NCI-H1436 treated with DMSO at 0.1 percent for 48 hours (cell line): ENCODE measurements at places on chromosomes 11 and 22.

DNA sequence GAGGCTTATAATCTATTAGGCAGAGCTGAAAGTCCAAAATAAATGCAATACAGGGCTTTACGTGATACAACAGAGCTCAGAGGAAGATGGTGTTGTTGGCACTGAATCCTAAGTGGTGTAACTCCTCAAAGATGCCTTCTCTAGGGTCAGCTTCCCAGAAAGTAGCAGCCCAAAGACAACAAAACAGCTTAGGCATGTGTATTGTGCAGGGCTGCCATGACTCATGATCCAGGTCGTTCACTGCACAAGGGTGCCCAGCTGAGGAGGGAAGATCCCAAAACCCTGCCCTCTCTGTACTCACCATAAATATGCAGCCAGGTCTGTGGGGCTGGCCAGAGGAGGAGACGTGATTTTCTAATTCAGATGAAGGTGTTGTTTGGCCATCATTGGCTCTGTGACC is 59.4 kb upstream of the NNMT start:
- DNase-seq: no peak

DNA sequence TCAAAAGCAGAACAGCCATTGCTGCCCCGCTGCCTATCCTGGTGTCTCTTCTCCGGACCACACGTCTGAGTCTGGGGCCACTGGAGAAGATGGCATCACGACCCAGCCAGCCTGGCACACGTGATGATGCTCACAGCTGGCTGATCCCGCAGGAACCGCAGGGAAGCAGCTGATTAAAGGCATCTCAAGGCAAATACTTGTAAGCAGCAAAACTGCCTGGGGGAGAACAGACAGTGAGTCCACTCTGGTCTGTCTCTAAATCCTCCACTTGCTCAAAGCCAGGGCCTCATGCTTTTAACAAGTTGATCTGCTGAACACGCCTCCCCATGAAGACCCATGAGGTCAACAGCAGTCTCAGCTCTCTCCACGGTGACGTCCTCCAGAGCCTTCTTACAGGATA is 108.6 kb downstream of the BRD1 start:
- DNase-seq: no peak

- no peak for DNase-seq
Observed at GRCh38 chr11:116422556-116422955, 350.2 kb downstream of the BUD13 start.

GRCh38 chr11:96284917-96285316 is 58.1 kb downstream of the MAML2 start:
- DNase-seq: no peak

GRCh38 chr11:75773595-75774353 is 5.2 kb downstream of the DGAT2 start:
- no peak for DNase-seq

DNA sequence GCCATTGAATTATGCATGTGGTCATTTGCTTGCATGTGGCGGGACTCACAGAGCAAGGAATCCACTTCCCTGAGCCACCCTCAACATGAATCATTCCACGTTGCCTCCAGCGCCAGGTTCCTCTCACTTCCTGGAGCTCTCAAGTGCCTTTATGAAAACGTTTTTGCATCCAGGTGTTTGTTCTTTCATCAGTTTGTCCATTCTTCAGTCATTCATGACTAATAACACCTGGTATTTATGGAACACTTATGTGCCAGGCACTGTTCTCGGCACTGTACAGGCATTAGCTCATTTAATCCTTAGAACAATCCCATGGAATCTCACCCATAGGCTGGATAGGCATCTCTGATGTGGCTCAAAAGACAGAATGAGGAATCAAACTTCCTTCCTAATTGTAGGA is 256.1 kb upstream of the SYN3 start:
- DNase-seq: no peak

DNA sequence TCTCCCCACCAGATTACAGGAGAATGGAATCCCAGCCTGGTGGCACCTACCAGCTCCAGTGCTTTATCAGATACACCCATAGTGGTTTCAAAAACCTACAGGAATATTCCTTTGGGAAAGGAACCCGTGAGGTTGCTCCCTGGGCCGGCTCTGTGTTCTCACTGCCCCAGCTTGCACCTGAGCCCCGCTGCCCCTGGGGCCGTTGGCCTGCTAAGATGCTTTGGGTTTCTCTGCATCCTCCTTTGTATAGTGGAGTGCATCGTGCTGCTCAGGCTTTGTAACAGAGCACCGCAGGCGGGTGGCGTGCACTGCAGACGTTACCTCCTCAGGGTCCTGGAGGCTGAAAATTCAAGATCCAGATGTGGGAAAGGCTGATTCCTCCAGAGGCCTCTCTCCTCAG is 414.1 kb downstream of the BRD1 start:
- DNase-seq: no peak

- no peak for DNase-seq
Observed at GRCh38 chr11:92941676-92942571, 27.5 kb upstream of the MTNR1B start.

DNA sequence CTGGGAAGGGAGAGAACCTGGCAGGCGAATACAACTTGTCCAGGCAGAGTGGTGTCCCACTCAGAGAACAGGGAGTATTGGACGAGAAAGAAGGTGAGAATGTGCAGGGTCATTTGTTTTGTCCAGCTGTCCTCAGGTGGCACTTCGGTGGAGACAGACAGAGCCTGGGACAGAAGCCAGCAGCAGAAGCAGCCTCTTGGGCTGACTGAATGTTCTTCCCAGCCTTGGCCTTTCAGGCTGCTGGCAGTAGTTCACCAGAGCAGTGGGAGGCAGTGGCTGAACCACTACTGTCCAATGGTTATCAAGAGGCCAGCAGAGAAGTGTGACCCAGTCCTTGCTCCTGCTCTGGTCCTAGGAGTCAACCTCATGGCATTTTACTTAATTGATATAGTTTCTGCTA is 331.1 kb upstream of the NARS2 start:
- no peak for DNase-seq

- DNase-seq: no peak
Observed at GRCh38 chr22:20748731-20749428, 25.0 kb upstream of the SERPIND1 start.

DNA sequence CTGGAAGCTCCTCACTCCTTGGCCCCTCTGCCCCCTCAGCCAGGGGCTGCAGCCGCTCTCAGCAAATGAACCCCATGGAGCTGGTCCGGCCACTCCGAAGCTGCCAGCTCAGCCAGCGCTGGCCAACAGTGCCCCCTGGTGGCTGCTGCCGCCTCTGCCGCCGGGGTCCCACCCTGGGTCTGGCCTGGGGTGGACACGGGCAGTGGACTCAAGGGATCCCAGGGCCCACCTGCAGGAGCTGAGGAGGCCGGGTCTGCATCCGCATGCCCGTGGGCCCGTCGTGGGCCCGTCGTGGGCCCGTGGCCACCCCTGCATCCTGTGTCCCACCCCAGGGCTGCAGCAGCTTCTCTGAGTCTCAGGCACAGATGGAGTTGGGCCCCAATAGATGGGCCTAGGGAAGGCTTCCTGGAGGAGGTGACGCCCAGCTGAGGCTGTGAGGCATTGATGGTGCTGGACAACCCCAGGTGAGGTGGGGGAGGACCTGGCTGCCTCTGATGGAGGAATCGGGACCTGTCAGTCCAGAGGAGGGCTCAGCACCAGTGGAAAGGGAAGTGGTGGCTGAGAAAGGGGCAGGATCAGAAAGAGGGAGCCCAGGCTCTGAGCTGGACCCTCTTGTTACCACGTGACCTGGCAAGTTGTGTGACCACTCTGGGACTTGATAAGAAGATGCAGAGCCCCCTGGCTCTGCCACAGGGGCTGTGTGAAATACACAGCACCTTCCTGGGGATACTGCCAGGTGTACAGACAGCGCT is 522.3 kb downstream of the BRD1 start:
- DNase-seq: no peak

DNA sequence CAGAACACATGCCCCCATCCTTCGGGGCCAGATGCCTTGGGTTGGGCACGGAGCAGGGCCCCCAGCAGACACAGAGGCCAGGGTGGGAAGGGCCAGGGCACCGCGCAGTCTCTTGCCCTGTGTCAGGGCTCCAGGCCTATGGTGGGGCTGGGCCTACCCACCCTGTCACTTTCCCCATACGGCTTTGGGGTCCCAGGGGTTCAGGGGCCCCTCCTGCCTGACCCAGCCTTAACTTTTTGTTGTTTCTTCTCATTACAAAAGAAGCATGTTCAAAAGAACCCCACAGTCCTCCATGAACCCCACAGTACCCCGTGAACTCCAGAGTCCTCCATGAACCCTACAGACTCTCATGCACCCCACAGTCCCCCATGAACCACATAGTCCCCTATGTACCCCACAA is 33.0 kb upstream of the CCDC188 start:
- no peak for DNase-seq

- no peak for DNase-seq
Observed at GRCh38 chr22:48881326-48881980, 946.2 kb downstream of the BRD1 start.

DNA sequence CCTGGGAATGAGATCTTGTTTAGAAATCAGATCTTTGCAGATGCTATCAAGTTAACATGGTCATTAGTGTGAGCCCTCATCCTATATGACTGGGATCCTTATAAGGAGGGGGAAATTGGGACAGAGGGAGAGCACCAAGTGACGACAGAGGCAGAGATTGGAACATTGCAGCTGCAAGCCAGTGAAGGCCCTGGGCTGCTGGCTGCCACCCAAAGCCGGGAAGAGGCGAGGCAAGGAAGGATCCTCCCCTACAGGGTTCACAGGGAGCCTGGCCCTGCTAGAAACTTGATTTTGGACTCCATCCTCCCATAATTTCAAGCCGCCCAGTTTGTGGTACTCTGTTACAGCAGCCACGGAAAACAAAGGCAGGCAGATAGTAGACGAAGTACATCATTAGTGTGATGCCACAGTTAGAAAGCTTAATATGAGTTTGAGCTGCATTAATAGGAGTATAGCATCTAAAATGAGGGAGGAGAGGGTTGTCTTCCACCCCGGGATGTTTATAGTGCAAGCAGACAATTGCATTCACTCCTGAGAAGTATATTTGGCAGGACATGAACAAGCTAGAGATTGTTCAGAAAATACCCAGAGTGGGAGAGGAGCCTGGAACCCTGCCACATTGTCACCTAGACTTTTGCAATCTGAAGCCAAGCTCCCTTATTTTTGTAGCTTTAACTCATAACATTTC is 56.8 kb upstream of the CLMP start:
- no peak for DNase-seq

DNA sequence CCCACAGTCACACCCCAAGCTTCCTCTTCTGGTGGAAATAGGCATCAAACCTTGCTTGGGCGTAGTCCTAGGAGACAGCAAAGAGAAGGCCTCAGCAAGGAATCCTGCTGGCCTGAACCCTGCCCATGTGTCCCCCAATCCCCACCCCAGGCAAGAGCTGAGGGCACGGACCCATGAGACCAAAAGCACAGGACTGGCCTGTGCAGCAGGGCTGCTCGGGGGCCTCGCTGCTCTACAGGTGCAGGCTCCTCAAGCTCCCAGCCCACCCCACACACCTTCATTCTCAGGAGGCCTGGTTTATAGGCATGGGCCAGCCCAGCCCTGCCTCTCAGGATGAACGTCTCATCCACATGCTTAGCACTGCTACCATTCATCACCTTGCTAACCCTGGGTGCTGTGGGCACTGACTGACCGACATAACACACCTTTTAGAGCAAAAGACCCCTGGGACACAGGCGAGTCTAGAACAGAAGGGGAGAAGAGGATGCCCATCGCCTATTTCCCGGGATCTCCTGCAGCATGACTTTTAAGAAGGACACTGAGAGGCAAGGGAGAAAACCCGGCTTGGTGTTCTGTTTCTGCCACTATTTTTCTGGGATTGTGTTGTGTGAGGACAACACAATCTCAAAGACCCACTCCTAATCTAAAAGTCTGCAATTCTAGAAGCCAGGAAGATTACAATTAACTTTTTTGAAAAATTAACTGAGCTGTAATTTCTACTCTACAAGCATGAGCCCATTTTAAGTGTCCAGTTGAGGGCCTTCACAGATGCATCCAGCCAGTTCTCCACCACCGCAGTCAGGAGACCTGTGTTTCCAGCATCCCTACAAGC is 15.4 kb downstream of the TCIRG1 start:
- DNase-seq: no peak

- DNase-seq: no peak
Observed at GRCh38 chr11:43217849-43218248, 93.9 kb upstream of the API5 start.

GRCh38 chr11:130068546-130068985 is 1.1 kb upstream of the APLP2 start:
- no peak for DNase-seq

GRCh38 chr11:64207256-64208085 is 950 bp downstream of the FERMT3 start:
- DNase-seq: no peak

- no peak for DNase-seq
Observed at GRCh38 chr11:59574467-59574866, 41.1 kb downstream of the OSBP start.
